ENCODE measurements at places on chromosomes 3 and 15.

DNA sequence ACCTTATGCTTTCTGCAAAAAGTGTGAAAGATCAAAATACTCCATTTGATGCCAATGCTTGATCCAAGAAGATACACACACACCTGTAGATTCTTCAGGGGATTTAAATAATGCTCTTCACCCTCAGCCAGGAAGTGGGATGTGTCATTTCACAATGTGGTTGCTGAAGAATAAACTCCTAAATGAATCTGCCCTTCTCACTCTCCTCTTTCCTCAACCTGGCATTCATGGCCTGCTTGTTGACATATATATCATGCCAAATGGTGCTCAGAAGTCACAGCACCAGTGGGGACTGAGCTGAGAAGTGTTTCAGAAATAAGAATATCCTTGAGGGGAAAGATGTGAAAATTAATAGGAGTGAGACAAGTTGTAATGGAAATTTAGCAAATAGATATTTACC is 146.6 kb upstream of the ARHGEF26 start:
- no peak for DNase-seq

DNA sequence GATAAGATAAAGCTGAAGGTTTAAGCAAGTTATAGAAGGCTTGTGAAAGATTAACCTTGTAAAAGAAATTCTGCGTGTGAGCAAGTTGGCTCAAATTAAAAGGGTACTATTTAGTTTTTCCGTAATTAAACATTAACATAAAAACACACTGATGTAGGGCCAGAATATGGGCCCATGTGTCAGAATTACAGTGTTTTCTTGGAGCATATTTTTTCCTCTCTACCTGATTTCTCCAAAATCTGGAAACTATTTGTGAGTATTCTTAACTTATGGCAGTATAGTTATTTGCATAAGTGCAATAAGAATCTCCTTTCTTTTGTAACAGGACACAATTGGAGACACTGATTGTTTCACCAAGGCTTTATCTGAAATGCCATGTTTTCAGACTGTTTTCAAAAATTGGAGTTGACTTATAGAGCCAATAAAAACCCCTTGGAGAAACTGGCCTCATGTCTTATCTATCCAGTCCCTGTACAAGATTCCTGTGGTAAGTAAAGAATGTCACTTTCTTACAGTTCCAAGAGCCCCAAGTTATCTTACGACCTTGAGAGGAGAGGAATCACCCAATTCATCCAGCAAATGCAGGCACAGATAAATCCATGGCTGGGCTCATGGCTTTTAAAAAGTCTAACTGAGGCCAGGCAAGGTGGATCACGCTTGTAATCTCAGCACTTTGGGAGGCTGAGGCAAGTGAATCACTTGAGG is 47.8 kb upstream of the P2RY1 start:
- no peak for DNase-seq

- DNase-seq: no peak
Measured at GRCh38 chr3:16406166-16406565, 107.3 kb downstream of the RFTN1 start.

GRCh38 chr3:141385406-141386125 is 17.3 kb downstream of the ZBTB38 start:
- DNase-seq: no peak

DNA sequence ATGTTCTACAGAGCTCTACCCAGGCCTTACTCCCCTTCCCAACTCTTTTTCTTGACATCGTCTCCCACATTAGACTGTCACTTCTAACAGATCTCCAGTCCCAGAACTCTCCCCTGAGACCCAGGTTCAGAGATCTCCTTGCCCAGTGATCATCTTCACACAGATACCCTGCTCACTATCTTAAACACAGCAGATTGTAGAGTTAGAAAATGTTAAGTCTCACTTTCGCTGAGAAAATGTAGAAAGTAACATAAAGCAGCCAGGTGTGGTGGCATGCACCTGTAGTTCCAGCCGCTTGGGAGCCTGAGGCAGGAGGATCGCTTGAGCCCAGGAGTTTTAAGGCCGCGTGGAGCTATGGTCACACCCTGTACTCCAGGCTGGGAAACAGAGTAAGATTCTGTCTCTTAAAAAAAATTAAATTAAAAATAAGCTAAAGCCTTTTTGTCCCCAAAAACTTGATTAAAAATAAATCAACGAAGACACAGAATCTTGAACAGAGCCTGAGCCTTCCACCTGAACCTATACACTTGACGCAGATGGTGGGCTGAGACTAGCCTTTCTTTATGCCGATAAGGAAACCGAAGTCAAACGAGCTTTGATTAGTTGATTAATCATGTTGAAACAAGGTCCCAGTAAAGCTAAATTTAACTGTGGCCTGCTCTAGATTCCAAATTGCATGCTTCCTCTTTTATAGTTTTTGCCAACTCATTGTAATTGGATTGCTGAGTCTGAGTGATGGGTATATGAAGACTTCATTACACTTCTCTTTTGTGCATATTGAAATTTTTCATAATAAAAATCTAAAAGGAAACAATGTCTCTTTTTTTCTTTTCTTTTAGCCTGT is 31.3 kb upstream of the BLM start:
- no peak for DNase-seq

DNA sequence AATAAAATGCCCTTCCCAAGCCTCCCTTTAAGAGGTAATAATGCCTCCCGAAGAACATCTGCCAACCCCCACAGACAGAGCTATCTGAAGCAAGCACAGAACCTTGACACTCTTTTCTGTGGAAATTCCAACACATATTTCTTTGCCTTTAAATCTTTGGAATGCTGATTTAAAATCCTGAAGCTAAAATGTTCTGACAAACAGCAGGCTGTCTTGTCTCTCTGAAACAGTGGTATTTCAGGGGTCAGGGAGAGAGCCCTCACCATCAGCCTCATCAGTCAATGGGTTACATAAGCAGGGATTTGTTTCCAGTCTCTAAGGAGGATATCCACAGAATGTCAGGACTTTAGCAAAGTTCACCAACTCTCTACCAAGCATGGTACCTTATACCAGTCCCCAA is 27.8 kb upstream of the ARHGEF3 start:
- DNase-seq: no peak

DNA sequence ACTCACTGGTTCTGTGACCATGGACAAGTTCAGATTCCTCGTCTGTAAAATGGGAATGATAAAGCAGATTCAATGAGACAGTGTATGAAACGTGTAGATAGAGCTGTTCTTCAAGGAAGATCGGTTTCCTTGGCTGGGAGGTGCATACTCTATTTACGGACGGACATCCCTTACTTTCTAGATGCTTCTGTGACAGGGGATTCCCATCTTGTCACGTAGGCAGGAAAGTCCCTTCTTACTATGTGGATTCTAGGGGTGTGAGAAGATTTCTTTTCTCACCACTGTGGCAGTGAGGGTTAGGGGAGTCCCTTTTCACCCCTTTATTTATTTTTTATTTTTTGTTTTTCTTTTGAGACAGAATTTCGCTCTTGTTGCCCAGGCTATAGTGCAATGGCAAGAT is 180.9 kb upstream of the TBL1XR1 start:
- DNase-seq: no peak

DNA sequence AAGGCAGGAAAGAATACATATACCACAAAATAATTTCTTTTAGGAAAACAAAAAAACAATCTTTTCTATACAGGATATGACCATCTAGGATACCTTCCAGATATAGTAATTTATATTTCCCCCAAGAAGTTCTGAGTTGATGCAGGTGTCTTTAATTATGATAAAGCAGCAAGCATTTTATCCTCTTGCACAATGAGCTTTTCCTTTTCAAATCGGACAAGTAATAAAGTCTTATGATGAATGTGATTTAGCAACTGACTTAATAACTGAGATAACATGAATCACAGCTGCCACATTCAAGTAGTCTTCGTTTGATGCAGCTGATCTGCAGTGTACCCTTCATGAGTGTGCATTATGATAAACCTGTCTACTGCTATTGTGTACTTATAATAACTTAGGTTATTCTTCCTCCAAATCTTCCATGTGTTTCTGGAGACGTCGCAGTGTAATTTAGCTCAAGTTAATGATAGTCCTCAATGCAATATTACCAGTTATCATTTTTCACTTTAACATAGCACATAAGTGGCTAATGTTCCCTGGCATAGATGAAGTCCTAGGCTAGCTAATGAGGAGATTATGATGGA is 260.3 kb upstream of the MRPL3 start:
- DNase-seq: no peak

DNA sequence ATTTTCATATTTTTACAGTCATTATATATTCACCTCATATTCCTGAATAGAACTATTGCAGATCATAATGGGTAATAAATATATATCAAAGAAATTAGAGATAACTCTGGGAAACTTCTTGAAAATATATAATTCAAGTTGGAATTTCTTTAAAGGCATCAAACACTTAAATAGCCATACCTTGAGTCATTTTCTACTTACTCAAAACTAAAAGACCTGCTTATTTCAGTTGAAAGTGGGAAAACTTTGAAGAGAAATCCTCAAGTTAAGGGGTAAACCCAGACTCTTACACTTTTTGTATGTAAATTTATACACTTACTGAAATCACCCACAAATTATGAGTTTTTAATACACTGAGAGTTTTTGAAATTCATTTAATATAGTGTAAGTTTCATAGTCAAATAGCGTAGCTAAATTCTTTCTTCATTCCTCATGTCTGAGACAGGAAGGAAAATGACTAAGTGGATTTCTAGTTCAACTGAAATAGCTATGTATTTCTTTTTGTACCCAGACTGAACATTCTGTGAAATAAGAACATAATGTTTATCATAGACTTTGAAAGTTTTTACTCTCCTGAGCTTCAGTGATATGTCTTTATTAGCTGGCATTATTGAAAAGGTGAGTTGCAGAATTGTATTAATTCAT is 4.6 kb upstream of the ALCAM start:
- peak; percentile 88 for DNase-seq

- DNase-seq: peak; percentile 84
Measured at GRCh38 chr3:97821774-97822358, at the start of gene CRYBG3. Gene CRYBG3, plus strand, starts transcription at chr3:97822011. Its CDS starts 196 bp downstream, at chr3:97822207.

DNA sequence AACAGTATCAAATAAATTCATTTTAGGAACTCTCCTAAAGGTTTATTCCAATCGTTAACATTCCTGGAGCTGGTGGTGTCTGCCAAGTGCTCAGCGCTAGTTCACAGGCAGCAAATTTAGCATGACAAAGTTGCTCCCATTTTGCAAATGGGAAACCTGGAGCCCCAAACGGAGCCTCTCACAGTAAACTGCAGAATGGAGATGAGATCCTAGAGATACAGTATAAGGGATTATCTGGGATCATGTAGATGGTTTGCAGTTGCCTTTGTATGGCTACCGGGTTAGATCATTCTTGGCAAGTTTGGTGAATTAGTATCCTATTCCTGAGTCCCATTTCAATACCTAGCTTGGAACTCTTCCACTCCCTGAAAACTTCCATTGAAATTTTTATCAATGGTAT is 173.7 kb downstream of the CDIN1 start:
- no peak for DNase-seq

DNA sequence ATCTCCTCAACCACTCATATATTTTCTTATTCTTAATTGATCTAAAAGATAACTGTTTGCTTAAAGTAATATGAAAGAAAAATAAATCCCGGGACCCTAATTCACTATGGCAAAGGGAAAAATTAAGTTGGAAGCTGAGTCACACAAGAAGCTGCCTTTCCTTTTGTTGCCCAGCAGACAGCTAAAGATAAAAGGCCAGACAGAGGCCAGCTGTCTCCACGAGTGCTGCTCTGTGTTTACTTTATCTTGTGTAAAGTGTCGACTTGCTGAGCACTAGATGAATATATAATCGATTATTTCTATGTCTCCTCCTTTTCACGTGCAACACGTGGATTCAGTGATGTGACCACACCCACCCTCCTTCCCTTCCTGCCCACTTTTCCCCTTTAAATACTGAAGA is 52.8 kb upstream of the NSMCE3 start:
- DNase-seq: no peak

- DNase-seq: no peak
Measured at GRCh38 chr15:98257290-98257689, 296.8 kb downstream of the ARRDC4 start.

- DNase-seq: no peak
Measured at GRCh38 chr3:12705981-12706380, 42.1 kb upstream of the RAF1 start.

DNA sequence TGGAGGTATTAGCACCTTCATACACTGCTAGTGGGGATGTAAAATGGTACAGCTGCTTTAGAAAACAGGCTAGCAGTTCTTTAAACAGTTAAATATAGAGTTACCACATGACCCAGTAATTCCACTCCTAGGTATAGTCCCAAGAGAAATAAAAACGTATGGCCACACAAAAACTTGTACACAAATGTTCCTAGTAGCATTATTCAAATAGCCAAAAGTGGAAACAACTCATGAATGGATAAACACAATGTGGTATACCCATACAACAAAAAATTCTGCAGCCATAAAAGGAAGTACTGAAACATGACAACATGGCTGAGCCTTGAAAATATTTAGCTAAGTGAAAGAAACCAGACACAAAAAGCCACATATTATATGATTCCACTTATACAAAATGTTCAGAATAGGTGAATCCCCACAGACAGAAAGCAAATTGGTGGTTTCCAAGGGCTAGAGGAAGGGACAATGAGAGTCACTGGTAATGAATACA is 40.8 kb upstream of the KLF13 start:
- no peak for DNase-seq

DNA sequence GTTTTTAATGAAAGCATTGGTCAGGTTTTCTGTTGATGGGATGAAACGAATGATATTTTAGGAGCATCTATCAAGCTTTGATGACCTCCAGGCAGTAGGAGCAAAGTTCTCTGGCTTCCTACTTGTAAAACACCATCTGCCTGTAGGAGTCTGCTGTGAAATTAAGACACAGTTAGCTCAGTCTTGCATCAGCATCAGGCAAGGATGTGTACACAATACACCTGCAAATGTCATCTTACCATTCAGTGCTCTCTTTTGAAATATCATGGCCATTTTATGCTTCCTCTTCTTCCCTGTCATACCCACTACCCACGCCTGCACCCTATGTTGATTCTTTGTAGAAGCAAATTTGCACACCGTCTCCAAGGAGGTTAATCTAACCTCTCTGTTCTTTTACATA is 38.2 kb downstream of the B3GALNT1 start:
- DNase-seq: no peak

All from ELR (cell line).